ENCODE measurements at places on chromosomes 2 and 18.

DNA sequence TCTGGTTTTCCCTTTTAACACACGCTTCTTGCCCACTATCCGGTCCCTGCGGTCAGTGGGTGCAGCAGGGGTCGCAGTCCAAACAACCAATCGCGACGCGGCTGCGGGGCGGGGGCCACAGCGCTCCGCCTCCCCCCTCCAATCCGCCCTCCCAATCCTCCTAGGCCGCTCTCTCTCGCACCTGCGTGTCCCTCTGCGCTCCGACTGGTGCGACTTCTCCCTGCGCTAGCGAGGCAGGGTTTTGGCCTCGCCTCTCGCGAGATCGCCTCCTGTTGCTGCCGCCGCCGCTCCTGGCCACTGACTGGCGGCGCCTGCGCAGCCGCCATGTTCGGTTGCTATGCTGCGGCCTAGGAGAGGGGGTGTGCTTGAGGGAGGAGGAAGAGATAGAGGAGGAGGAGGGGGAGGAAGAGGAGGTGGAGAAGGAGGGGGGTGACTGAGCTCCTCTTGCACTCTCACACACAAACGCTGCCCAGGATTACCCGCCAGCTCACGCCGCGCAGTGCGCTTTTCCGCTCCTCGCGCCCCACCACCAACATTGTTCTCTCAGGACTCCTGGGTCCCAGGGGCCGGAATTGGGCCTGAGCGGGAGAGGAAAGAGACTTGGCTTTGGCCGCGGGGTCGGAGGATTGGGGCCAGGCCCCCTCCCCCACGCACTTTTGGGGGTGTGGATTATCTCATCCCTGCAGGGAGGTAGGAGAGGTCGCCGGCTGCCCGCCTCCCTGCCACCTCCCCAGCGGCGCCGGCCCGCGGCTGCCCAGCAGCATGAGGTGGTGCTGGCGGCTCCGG, at the start of gene PTPN4:
TSS of gene PTPN4 (plus strand) at position 472 of the 786 bp plus-strand sequence. CDS start 49,932 bp downstream, outside the sequence.
- peak; percentile 99 for DNase-seq

DNA sequence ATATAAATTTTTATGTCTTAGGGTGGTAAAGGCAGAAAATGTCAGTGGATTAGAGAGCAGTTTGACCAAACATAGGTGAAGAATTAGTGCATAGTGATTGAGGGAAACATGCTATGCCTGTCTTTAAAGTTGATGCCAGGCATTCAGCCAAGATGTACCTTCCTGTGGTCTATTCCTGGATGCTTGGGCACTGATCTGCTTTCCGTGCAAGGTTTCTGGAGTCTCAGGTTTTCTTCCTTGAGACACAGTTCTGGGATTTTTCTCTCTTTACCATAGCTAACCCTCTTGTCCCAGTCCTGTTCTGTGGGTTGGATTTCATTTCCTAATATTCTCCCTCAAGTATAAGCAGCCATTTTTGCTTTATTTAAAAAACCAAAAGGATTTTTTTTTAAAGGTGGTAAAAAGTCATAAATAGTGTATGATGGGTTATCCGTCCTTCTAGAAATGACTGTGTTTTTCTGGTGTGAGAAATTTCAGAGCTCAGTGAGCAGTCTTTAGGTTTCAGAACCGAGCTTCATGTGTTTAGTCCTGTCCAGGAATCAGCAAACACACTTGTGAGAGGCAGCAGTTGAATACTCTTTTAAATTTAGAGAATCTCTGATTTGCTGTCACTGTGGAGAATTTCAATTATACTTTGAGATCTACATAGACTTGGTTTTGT, 43.0 kb upstream of the CYBRD1 start:
- no peak for DNase-seq

DNA sequence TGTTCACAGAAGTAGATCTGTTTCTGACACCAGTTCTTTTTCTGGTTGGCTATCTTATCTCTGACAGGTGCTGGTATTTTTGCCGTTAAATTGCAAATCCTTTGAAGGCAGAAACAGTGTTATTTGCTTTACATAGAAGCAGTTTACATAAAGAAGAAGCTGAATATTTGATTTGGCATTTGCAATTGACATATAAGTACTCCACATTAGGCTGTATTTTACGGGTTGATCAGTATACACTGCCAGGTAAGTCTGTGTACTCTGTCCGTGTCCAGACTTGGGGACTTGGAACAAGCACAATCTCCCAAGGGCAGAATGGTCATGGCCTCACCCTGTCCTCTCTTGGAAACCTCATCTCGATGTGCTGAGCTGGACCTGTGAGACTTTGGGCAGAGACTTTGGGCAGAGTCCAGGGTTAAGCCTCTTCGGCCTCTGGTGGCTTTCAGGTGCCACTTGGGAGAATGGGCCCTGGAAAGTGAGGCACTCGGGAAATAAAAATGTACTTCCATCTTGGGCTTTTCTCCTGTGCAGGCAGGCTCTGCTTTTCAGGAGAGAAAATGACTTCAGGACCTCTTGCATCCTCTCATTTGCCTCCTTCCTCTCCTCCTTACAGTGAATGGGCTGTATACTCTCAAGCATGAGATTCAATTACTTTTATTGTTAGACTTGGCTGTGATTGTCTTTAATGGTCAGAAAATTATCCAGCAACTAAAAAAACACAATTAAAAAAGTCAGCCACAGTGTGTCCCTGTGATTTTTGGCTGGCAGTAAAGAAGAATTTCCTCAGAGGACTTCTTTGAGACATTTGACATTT, 108.5 kb downstream of the RAPGEF4 start:
- DNase-seq: no peak

DNA sequence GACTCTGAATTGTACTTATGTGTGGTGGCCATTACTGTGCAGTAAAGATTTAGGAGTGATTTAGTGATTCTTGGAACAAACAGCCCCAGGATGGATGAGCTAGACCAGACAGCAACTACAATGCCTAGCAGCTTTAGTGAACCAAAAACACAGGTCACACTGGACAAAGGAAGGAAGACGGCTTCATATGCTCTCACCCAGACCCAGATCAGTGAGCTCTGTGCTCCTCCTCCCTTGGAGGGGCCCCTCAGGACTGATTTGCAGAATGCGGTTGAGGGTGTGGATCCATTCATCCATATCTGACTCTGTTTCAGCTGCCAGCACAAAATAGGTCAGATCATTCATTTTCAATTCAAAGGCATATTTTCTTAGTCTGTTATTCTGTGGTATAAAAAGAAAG, 159.7 kb upstream of the CCDC195 start:
- DNase-seq: no peak

GRCh38 chr2:150319658-150320555, 167.6 kb downstream of the RND3 start:
- DNase-seq: no peak

DNA sequence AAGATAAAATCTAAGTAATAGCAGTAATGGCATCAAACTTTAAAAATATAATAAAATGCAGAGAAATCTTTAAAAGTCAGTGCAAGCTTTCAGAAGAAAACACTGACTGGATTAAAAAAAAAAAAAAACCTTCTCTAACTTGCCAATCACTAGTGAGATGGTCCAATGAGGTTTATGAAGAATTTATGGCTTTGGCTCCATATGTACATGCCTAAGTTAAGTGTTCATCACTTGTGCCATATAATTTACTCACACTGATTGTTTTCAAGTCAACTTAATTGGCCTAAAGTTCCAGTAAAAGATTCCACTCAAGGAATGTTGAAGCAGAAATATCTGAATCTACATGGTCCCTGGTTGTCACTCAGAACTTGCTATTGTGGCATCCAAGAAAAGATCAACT, 40.7 kb upstream of the RAB27B start:
- DNase-seq: no peak

GRCh38 chr2:133737242-133737993, 169.2 kb upstream of the NCKAP5 start:
- no peak for DNase-seq

DNA sequence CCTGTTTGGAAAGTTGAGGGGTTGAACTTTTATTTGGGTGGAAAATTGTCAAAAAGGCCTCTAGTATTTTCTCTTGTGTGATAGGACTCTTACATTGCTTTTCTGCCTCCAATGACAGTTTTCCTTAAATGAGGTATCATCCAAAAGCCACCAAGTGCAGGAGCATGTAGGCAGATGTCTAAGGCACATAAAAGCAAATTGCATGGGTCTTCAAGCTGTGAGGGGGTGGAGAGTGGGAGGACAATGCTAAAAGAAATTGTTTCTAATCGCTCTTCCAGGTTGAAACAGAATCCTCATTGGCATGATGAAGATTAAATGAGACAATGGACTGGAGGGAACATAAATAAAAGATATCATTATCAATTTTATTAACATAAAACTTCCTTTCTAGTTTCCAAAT, 6.8 kb downstream of the TACR1 start:
- no peak for DNase-seq

- no peak for DNase-seq
These were observed 46.6 kb downstream of the CFAP221 start for GRCh38 chr2:119590873-119591272.

- peak; percentile 3 for DNase-seq
These were observed 138.4 kb upstream of the HNRNPA3 start for GRCh38 chr2:177074099-177074710.

DNA sequence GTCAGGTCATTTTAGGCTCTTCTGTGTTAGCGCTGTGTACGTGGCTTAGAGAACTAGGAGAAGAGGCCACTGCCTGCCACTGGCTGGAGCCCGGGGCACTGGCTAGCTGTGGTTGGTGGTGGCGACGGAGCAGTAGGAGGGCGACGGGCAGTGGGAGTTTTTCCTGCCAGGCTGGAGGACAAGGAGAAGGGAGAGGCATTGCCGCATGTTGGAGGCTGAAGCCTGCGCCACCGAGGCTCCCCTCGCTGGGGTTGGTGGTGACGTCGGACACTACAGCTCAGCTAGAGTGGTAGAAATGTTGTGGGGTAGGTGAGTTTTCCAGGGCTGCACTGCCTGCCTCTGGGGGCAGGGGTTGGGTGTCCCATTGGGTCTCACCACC, 41.7 kb upstream of the IMP4 start:
- DNase-seq: no peak

DNA sequence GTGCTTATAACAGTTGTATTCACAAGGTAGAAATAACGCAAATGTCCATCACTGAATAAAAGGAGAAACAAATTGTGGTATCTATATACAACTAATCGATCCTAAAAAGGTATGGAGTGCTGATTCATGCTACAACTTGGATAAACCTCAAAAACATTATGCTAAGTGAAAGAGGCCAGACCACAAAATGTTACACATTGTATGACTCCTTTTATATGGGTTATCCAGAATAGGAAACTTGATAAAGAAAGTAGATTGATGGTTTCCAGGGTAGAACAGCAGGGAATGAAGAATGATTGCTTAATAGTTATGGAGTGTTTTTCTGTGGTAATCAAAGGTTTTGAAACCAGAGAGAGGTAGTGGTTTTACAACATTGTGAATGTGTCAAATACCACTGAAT, 432.2 kb upstream of the TRIB2 start:
- peak; percentile 49 for DNase-seq

- no peak for DNase-seq
These were observed 30.1 kb upstream of the GMPPA start for GRCh38 chr2:219468410-219469185.

GRCh38 chr2:74007711-74008110, 23.0 kb downstream of the TET3 start:
- no peak for DNase-seq

GRCh38 chr2:164014791-164015190, 279.0 kb upstream of the FIGN start:
- no peak for DNase-seq

GRCh38 chr2:70901227-70902066, 34.3 kb upstream of the ATP6V1B1 start:
- DNase-seq: peak; percentile 62

DNA sequence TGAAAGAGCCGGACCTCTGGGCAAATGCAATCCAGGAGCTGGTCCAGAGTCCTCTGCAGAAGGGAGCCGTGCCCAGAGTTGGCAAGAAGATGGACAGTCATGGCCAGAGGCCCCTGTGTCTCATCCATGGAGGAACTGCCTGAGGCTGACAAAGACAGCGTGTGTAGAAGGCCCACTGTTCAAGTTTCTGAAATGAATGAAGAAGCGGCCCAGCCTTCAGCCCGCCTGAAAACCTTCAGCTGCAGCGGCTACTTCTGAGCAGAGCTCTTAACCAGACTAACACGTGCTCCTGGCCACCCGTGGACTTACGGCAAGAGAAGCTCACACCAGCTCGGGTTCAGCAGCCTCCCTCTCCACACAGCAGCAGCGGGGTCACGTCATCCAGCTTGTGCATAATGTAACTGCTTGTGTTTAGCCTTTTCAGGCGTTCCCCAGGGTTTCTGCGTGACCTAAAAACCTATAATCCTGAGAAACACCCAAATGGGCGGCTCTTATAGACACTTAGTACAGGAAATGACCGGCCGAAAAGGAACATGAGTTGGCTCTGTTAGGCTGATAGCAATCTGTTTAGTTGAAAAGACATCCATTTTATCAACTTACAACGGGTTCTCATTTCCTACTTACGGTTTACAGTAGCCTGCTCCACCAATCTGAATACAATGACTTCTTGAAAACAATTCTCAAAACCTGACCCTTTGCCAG, at the start of gene FAM124B:
TSS of gene FAM124B (minus strand) at position 467 of the 702 bp plus-strand sequence. CDS start at position 128, 339 bp downstream.
- DNase-seq: peak; percentile 26

DNA sequence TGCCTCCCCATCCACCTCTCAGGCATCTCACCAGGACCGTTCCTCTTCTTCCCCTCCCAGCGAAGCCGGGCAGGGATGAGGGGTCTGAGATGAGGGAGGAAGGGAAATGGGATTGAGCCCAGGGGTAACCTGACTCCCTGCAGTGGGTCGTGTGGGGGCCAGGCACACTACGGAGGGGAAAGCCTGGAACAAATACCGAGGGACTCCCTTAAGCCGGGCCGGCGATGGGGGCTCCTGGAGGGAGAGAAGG, 250 bp upstream of the SPEG start:
- DNase-seq: no peak

- peak; percentile 74 for DNase-seq
These were observed 69.7 kb upstream of the KCNE4 start for GRCh38 chr2:222982010-222982908.

DNA sequence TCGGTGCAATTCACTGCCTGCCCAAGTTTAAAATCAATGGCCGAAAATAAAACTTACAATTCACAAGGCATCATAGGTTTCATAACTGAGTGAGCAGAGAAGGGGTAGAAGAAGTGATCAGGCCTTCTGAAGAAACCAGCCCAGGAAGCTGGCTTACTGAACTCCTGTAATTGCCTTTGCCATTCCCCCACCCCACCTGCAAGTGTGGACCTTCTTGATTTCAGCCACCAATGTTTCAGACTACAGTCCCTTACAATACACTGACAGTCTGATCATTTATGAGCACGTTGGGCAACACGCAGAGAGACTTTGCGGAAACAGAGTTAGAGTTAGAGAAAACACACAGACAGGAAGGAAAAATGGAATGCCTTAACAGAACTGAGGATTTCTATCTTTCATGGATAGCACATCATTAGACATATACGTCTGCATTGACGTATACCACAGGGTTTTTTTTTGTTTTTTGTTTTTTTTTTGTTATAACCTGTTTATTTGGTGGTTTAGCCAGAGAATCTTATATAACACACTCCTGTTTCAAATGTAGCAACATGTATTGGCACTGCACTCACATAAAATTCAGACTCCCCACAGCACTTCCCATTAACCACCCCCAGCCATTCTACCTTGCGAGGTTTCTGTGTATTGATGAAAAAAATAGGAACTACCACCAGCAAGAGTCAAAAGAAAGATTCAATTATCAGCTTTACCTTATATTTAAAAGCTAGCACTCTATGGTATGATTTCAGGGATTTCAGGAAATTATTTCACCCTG, 126.4 kb downstream of the CACNB4 start:
- DNase-seq: no peak
